Muscle of arm (tissue), 14 donors: ENCODE measurements at places on chromosomes 12 and 14. TPM values are rescaled to one million over a fixed set of nuclear protein-coding genes. Genes with fewer than 3 reads are reported as not detected.
A peak's percentile ranks its signal among the peaks of the same experiment; 100 is the strongest.

PRH2 gene
- polyA plus RNA-seq = not detected

KRT6B gene
- polyA plus RNA-seq = not detected

E2F7 gene
- 2.6 TPM for polyA plus RNA-seq

ANKS1B gene
- polyA plus RNA-seq = 1.8 TPM

GRCh38 chr12:104399740-104400612 is 56.8 kb upstream of the CHST11 start:
- no peak for DNase-seq

DNA sequence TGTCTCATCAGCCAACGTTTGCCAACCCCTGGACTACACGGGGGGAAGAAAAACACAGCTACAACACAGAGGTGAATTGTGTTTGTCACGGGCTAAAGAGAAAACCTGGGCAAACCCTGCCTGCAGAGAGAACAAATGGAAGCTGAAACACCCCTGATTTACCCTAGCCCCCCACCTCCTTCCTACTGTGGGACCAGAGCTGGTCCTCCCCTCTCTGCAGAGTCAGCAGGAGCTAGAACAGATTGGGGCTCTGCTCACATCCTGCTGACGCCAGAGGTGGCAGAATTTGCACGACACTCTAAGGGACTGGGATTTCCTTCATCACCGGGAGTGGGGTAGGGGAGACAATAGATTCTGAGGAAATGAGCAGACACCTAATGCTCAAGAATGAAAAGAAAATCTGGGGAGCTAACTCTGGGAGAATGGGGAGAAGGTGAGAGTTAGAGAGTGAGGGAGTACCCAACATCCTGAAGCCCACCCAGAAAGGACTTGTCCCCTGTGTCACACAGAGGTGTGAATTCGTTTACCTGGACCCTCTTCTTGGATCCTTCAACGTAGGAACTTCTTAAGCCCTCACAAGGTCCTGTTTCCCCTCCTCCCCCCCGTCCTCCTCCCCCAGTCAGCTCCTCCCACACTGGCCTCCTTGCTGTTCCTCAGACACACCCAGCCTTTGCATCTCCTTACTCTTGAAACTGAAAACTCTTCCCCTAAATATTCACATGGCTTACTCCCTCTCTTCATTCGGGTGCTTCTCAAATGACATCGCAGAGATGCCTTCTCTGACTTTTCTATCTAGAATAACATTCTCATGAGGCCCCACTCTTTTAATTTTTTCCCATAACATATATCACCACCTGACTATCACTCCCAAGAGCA is 26.2 kb upstream of the CDKN3 start:
- no peak for DNase-seq

GRCh38 chr12:115074617-115075016 is 390.6 kb upstream of the TBX3 start:
- no peak for DNase-seq

- DNase-seq = no peak
Measured at GRCh38 chr14:71142375-71143038, 235.2 kb downstream of the PCNX1 start.

DNA sequence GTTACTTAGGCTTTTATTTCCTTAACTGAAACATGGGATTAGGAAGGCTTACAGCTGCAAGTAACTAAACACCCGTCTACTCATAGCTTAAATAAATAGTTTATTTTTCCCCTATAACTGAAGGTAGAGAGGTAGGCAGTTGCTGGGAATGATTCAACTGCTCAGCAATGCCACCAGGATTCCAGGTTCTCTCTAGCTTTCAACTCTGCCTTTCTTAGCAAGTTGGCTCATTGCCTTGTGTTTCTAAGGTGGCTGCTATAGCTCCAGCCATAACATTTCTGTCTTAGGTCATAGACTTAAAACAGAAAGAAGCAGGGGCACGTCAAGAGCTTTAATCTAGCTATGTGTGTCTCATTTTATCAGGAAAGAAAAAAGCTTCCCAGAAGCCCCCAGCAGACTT is 103.7 kb upstream of the MDM1 start:
- no peak for DNase-seq

- no peak for DNase-seq
Measured at GRCh38 chr12:107225635-107226034, 132.3 kb upstream of the CRY1 start.

DNA sequence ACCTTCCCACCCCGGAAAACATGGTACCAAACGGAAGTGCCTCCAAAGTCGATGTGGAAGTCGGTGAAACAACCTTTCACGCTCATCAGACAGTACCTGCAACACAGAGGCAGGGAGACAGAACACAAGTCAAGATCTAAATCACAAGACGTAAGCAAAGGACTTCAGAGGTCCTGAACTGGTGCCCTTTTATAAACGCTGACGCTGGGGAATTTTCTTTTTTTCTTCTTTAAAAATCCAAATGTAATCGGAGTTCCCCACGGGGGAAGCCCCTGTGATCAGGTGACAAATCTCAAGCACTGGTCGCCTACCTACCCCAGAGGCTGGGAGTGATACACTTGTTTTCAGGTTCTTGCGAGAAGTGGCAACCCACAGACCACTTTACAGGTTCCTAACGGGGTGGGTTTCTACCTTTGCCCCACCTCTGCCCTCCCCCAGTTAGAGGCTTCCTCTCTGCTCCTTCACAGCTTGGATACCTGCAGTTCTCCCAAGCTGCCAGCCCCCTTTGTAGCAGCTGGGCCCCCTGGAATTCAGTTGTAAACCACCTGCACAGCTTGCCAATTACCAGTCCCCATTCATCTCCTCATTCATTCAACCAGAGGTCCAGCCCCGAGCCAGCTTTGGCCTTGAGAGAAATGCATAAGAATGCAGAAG is 46.2 kb downstream of the KDM2B start:
- DNase-seq = no peak

GRCh38 chr14:51593397-51593796 is 58.3 kb upstream of the FRMD6 start:
- DNase-seq = no peak

- DNase-seq = no peak
Measured at GRCh38 chr14:74867673-74868072, 8.3 kb downstream of the PROX2 start.

- DNase-seq = peak; percentile 41
Measured at GRCh38 chr12:53564941-53565340, 57.7 kb upstream of the NPFF start.

GRCh38 chr12:20629414-20630156 is 65.5 kb upstream of the SLCO1C1 start:
- no peak for DNase-seq

GRCh38 chr12:61563665-61564450 is 696.3 kb upstream of the USP15 start:
- no peak for DNase-seq
